Activated CD4-positive, alpha-beta memory T cell treated with anti-CD3 and anti-CD28 coated beads for 36 hours (primary cell): ENCODE measurements at places on chromosomes 5 and 9.
A peak's percentile ranks its signal among the peaks of the same experiment; 100 is the strongest.

DNA sequence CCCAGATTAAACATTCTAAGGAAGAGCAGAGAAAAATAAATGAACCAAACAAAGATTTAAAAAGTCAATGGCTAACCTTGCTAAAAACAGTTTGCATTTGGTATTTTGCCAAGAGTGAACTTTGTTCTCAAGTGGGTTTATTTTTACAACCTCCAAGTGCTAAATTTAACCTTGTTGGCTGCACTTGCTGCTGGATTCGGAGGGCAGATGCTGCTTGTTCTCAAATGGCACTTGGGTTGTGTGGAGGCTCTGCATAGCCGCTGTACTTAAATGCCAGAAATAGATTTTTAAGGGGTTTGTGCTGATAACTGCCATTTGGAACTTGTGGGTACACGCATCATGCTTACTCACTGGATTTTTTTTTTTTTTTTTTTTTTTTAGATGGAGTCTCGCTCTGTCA is 13.3 kb upstream of the SPATA24 start:
- DNase-seq, result no peak

GRCh38 chr5:35608881-35609779 is 8.5 kb upstream of the SPEF2 start:
- no peak for DNase-seq

GRCh38 chr5:54045077-54045792 is 265.1 kb downstream of the ARL15 start:
- no peak for DNase-seq

DNA sequence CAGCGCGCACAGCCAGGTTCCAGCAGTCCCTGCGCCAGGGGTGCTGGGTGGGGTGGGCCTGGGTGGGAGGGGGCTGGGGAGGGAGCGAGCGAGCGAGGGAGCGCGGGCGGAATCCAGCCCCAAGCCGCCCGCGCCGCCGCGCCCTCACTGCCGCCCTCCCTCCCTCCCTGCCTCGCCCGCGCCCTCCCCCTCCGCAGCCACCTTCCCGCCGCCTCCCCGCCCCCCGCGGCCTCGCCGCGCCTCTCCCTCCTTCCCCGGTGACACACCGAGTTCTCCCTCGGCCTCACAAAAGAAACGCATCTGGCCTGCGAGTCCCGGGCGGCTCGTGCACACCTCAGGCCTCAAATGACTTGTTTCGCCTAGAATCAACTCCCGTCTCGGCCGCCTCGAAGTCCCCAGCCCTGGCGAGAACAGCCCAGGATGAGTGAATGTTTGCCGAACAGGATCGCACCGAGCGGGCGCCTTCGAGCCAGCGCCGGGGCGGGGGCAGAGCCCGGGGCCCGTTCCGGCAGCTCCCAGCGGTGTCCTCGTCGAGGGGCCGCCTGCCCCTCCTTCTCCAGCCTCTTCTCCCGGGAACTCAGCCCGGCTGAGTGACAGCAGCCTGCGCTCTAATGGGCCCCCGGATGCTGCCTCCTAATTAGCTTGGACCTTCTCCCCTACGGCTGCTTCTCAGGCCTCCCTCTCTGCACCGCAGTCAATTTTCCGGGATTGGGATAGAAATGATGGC is 371 bp upstream of the PITX1 start:
- DNase-seq, result peak; percentile 61

- no peak for DNase-seq
These were observed 268.0 kb downstream of the ADAMTSL1 start for GRCh38 chr9:18741945-18742344.

DNA sequence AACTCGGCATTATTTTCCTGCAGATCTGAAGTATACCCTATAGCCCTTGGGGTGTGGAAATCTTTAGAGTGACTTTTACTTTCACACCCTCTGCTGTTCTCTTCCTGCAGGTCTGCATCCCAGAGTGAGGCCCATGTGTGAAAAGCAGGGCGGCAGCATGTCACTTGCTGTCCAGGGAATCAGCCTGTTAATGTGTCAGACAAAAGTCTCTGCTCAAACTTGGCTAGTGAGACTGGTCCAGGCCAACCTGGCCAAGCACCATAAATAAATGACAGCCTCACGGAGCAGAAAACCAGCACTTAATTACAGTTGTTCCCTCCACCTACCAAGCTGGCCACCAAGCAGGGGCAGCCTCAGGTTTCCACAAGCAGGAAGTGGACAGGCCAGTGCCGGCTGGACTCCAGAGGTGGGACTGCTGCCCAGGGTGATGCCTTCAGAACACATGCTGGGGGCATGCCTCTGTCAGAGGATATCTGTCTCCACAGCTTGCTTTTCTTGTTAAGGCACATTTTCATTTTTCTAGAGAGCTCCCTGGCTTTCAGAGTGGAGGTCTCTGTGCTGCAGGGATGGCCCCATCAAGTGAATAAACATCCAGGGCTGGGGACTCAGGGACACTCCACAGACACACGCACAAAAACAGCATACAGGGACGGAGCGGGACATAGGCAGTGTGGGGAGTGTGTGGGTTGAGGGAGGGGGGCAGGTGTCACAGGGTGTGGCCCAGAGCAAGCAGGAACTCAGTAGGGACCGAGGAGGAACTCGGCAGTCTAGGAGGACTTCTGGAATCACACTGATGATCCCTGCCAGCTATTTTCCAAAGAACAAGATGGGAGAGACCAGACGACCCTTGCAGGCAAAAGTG is 243.8 kb upstream of the IRX1 start:
- DNase-seq, result no peak

DNA sequence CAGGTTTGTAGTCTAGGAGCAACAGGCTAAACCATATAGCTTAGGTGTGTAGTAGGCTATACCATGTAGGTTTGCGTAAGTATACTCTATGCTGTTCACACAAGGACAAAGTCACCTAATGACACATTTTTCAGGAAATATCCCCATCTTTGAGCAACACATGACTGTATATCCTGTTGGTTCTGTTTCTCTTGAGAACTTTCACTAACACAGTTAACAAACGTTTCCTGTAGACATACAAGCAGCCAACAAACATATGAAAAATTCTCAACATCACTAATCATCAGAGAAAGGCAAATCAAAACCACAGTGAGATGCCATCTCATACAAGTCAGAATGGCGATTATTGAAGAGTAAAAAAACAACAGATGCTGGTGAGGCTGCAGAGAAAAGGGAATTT is 68.2 kb downstream of the NR2F1-AS1 start:
- no peak for DNase-seq

GRCh38 chr9:92654481-92655301 is 15.2 kb downstream of the IPPK start:
- DNase-seq, result no peak

- no peak for DNase-seq
These were observed 275.1 kb upstream of the MPDZ start for GRCh38 chr9:13554626-13555025.

- DNase-seq, result no peak
These were observed 1.7 kb downstream of the SRD5A1 start for GRCh38 chr5:6634788-6635430.

DNA sequence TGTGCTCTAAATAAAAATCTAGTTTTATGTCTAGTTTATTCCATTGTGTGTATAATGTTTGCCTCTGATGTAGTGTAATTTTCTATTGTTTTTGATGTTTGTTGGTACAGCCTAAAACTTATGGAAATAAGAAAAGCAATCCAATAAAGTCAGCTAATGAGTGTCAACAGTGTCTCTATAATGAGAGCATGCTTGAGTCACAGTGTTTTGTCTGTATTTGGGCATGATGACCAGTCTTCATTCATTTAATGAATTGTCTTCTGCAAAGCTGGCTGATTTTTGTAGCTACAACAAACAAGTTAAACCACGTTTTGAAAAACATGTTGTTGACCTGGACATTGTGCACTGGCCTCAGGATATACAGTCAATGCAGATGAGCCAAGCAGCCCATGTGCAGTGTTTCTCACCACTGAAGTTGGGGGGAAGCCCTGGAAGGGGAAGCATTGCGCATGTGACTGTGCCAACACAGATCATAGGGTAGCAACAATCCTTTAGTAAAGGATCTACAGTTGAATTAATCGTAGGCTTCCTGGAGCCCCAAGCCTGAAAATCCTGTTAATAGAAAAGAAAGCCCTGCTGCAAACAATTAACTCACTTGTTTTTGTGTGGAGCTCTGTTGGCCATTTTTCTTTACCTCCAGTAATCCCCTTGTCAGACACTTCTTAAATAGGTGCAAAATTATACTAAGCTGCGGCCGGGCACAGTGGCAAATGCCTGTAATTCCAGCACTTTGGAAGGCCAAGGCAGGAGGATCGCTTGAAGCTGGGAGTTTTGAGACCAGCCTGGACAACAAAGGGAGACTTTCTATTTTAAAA is 88.0 kb downstream of the INIP start:
- DNase-seq, result no peak

DNA sequence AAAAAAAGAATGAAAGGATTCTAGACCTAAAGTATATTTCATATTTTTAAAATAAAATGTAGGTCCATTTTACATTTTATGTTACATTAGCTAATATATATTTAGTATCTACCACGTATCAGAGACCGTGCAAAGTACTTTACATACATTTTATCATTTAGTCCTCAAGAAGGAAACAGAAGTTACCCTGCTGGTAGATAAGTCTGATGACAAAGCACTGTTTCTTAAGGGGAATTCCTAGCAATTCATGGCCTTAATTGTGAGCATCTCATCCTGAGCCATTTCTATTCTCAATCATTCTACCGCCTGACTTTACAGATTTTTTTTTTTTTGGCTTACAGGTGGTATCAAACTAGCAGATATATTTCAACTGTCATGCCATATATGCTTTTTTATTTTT is 367.7 kb downstream of the PRELID2 start:
- DNase-seq, result no peak

GRCh38 chr9:110317911-110318310 is 19.8 kb downstream of the TXNDC8 start:
- no peak for DNase-seq

DNA sequence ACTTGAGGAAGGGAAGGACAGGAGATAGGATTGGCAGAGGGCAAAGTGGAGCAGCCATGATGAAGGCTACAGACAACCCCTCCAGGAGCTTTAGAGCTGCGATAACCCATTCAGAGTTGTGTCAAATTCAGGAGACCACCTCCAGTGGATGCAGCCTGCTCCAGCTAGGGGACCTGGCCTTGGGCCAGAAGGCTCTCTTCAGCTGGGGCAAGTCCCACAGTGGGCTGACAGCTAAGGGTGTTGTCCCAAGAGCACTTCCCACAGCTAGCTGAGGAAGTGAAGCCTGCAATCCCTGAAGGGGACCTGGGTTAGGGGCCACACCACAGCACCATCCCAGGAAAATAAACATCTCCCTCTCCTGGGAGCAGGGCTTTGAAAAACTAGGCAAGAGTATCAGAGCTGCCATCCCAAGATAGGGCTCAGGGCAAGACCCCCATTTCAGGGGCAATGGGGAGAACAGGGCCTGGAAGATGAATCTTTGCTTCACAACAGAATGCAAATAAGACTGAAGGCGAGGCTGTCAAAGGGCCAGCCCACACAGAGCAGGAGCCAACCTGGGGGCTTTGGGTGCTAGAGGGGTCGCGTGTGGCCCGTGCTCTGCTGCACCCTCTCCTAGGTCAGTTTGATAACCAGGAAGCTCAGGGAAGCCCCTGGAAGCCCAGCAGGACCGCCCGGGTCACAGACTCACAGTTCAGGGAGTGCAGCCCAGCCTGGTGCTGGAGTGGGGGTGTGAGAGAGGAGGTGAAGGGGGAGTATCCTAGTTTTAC is 19.3 kb upstream of the DAPK1 start:
- DNase-seq, result no peak

DNA sequence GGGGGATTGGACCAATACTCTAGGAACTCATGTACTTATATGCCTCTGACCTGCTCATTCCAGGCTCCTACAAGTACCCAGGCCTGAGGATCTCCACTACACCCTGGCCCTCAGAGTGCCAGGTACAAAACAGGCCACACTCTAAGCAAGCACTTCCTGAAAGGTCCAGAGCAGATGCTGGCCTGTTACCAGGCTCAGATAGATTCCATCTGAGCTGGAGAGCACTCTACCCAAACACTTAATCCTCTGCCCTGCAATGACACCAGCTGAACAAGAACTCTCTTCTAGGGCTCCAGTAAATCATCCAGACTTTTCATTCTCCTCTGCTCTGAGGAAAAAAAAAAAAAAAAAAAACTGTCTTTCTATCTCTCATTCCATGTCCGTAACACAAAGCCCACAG is 2.9 kb downstream of the P4HA2 start:
- DNase-seq, result no peak

DNA sequence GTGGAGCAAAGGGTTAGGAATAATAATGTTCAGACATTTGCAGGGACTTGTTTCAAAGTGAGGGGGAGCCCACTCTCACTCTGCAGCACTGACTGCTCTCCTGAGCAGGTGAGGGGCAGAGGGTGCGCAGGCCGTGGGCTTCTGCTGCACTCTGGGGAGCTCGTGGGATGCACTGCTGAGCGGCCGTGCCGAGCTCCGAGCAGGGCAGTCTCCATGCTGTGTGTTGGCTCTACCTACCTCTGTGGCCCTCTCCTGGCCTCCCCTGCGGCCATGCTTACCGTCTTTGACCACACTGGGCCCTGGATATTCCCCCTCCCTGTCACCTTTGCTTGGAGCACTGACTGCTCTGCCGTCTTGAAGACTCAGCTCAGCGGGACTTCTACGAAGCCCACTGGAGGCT is 33.7 kb downstream of the CRB2 start:
- no peak for DNase-seq

DNA sequence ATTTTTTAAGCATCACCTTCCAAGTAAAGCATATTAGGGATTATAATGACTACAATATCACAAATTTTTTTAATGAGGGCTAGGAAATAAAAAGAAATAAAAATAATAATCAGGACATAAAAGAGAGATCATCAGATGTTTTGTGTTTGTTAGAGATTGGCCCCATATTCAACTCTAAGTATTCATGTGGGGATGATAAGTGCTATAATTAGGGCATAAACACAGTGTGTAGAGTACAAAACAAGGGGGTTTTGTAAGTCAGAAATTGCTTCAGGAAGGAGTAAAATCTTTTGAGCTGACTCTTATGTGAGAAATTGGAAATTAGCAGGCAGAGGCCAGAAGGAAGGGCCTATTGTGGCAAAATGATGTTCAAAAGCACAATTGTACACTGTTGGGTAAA is 127.3 kb downstream of the STARD4 start:
- DNase-seq, result no peak

DNA sequence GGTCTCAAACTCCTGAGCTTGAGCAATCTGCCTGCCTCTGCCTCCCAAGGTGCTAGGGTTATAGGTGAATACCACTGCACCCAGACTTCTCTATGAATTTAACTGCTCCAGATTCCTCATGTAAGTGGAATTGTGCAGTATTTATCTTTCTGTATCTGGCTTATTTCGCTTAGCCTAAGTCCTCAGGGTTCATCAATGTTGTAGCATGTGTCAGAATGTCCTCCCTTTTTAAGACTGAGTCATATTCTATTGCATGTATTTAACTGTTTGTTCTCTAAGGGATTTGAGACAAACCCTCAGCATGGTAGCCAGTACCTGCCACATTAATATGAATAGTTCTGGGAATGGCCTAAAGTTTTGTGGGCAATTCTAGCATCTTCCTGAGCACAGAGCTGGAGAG is 53.9 kb upstream of the TUT7 start:
- no peak for DNase-seq
